ENCODE measurements at places on chromosomes 7 and 10.

DNA sequence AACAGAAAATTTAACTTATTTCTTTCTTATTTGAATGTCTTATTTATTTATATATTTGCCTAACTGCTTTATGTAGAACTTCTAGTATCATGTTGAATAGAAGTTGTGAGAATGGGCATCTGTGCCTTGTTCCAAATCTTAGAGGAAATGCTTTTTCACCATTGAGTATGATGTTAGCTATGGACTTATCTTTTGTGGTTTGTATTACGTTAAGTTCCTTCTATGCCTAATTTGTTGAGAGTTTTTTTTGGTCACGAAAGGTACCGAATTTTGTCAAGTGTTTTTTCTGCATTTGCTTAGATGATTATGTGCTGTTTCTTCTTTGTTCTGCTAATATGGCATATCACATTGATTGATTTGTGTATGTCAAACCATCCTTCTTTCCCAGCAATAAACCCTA lies 161.0 kb upstream of the TRIM24 start:
- no peak for DNase-seq

- no peak for DNase-seq
These were observed 100.2 kb upstream of the SORCS1 start for GRCh38 chr10:107264742-107265141.

GRCh38 chr10:79299397-79300241 lies 47.6 kb upstream of the PPIF start:
- DNase-seq = no peak

DNA sequence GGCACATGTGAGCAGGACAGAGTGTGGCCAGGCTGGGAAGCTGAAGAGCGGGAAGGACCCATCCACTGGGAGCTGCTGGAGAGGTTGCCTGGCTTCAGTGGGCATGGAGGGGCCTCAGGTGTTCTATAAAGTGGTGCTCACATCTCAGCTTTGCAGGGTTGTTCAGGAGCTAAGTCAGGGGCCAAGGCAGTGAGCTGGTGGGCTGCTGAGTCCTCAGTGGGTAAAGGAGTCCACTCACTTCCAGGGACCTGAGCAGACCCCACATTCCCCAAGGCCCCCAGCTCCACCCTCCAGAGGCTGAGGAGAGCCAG lies 28.8 kb upstream of the C10orf53 start:
- peak; percentile 19 for DNase-seq

GRCh38 chr7:128876586-128876977 lies 13.9 kb downstream of the ATP6V1F start:
- DNase-seq = no peak

GRCh38 chr10:101061624-101062231 lies at the start of gene KAZALD1:
KAZALD1 (plus strand) TSS chr10:101061989; CDS start chr10:101062593, 604 bp downstream.
- no peak for DNase-seq

DNA sequence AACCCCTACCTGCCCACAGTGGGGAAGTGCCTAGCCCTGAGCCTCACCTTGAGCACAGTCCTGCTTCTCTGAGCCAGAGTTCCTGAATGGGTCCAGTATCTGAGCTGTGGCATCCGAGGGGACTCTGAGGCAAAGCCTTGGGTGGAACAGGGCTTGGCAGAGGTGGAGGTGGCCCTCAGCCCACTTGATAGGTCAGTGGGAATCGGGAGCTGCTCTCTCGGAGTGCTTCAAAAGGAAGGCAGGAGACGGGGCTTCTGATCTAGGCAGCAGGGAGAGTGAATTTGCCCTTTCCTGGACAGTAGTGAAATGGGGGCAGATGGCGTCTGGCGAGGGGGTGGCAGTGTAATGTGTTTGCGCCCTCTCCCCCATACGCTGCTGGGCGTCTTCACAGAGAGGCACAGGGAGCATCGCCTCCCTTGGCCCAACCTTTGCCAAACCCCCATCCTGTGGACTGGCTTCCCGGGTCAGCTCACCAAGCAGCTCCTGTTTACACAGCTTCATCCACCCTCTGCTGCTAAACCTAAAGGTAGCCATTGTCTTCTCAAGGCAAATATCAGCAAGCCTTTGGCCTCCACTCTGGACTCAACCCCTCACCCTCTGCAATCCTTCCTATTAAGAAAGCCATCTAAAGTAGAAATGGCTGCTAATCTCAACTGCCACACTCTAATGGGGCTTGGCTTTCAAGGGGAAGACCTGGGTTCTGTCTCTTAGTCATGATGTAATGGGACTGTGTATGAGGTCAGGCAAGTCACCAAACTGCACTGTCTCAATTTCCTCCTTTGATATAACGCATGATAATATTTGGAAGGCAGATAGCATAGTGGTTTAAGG lies 21.1 kb upstream of the VDAC2 start:
- peak; percentile 41 for DNase-seq

- DNase-seq = no peak
These were observed 2.9 kb upstream of the PALD1 start for GRCh38 chr10:70475661-70476060.

DNA sequence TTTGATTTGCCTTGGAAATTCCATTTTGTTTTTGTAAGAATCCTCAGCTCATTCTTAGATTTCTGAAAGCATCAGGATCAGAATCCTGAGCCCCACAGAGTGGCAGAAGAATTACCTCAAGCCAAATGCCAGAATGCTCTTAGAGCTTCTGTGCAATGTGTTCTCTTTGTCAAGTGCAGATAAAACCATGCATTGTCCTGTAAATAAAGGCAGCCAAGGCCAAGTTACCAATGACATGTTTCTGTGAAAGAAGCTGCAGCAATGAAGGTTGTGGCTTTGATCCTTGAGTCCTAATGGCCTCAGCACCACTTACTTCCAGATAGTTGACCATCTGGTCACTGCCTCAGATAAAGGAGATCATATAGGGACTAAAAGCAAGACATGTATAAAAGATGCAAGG lies 343.3 kb upstream of the AKR1E2 start:
- DNase-seq = no peak

DNA sequence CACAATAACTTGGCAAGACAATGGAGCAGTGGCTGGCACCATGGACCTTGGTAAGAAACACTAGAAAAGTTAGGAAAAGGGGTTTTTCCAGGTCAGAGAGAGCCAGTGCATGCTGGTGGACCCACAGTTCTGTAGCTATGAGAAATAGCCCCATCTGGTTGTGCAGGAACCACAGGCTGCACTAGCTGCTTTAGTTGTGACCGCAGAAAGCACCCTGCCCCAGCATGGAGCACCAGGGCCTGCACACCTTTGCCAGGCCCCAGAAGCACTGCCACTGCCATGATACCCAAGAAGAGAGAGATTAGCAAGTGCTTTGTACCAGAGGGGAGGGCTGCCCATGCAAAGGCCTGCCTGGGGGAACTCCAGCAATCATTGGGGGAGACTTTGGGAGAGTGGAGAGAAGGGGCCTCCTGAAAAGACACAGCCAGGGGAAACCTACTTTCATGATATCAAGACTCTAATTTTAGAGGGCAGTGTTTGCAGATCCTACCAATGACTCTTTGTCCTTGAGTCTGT lies 256.1 kb upstream of the C7orf33 start:
- DNase-seq = no peak
